ENCODE measurements at places on chromosomes 13 and 19.
A peak's percentile ranks its signal among the peaks of the same experiment; 100 is the strongest.

DNA sequence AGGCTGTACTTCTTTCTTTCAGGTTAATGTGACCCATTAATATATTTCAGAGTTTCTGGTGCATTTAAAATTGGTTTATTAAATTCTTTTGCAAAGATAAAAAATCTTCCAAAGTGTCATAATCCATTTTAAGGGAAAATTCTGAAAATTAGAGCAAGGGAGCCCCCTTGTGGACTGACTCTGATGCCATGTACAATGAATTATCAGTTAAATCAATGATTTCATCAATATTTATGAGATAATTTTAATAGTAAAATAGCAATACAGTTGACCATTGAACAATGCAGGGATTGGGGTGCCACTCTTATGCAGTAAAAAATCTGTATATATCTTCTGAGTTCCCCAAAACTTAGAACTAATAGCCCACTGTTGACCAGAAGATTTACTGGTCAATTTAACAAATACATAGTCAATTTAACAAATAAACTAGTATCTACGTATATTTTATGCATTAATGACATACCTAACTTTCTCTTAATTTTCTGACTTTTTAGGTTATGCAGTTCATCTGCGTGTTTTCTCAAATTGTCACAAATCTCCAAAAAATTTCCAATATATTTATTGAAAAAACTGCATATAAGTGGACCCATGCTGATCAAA, 479.1 kb upstream of the MIR17HG start:
- peak; percentile 49 for ATAC-seq

- ATAC-seq = no peak
These were observed 148.9 kb downstream of the SIPA1L3 start for GRCh38 chr19:38055655-38056521.

DNA sequence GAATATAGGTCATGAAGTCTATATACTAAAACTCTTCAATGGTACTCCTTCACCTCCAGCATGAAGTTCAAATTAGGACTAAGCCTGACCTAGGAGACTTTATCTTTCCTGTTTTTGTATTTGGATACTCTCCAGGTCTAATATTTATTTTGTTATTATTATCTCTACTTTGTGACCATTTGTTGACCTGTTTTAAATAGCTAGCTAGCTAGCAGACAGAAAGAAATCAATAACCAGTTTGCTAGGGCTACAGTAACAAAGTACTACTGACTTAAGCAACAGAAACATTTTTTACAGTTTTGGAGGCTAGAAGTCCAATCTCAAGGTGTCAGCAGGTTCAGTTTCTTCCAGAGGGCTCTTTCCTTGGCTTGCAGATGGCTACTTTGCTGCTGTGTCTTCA, 15.1 kb upstream of the DACH1 start:
- no peak for ATAC-seq

DNA sequence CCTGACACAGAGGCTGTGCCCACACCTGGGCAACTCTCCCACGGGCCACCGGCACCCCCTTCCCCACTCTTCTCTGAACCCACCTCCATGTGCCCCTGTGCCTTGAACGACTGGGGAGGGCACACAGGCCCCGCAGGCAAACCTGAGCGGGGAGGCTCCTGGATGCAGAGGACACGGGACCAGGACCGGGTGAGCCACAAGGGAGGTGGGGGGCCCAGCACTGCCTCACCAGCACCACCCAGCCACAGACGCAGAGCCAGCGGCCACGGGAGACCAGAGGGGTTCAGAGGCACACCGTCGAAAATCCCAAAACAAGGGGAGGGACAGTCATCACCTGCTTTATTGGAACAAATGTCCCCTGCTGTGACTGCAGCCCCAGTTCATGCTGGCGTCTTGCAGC, 49.4 kb downstream of the STK24 start:
- no peak for ATAC-seq

- peak; percentile 86 for ATAC-seq
These were observed 151.7 kb downstream of the DLEU7 start for GRCh38 chr13:50691681-50692263.

GRCh38 chr19:17473041-17473440, 2.7 kb downstream of the SLC27A1 start:
- no peak for ATAC-seq

DNA sequence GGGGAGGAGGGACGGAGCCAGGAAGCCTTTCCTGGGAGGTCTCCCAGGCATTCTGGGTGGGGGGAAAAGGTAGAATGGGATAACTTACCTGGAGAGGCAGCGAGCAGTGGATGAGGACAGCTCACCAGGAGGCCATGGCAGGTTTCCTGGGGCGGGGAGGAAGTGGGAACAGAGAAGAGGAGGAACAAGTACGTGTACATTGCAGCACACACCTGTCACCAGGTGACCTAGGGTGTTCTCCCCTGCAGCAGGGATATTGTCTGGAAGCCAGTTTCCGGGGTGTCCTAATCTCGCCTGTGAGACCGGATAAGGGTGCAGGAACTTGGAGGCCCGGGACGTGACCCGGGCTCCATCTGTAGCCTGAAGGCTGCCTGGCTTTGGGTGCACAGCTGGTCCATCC, at the start of gene FUT3:
Gene FUT3 (minus strand): TSS at position 148 of the 400 bp plus-strand sequence.
- no peak for ATAC-seq

- no peak for ATAC-seq
These were observed 39.1 kb downstream of the TEX26 start for GRCh38 chr13:30971575-30971974.

- ATAC-seq = peak; percentile 79
These were observed 3.7 kb upstream of the ZNF665 start for GRCh38 chr19:53196777-53197396.

GRCh38 chr19:2210987-2211740, 25.0 kb downstream of the PLEKHJ1 start:
- ATAC-seq = no peak

- no peak for ATAC-seq
These were observed 6.2 kb downstream of the PRKD2 start for GRCh38 chr19:46710687-46711086.
